ENCODE measurements at places on chromosomes 1 and 21.

DNA sequence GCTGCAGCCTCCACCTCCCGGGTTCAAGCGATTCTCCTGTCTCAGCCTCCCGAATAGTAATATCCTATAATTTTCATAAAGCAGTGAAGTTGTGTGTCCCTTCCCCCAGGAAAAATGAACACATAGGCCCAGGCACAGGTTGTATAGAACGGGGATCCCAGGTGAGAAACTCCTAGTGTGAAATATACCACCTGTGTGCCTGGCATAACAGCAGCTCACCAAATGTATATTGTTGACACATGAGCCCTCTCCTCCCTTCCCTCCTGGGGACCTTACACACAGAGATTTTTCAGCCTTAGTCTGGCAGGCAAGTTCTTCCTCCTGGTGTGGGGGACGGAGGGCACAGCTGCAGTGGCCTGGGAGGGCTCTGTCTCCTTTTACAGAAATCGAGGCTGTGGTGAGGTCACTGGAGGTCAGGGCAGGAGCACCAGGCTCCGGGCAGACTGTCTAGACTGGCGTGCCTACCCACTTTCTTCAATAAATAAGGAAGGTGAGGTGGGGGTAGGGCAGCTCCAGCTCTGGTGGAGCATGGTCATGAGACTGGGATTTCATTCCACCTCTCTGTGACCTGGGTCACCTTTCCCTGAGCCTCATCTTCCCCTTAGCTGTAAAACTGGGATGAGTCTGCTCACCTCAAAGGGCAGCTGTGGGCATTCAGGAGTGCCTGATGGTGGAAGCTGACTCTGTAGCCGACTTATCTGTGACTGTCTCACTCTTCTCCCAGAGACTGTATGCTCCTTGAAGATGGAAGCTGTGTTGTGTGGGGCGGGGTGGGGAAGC, 14.3 kb downstream of the RCC1 start:
- DNase-seq, result no peak

DNA sequence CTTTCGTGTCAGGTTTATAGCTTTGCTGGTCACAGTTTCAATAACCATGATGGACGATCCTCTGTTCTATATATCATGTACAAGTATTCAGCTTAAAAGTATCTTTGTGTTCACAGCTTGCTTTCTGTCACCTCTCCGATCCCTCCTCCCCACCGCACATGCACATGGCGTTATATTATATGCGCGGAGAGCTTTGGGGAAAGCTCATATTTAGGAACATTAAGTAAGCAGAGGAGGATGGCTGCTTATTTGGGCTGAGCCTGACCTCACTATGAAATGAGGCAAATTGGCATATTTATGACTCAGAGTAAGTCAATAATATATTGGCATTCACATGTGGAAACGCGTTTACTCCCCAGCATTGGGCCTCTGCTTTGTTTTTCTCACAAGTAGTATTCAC, 360.5 kb downstream of the HLX start:
- DNase-seq, result no peak

GRCh38 chr1:116125758-116126157, 14.6 kb downstream of the MAB21L3 start:
- no peak for DNase-seq

GRCh38 chr21:33312121-33312520, 12.6 kb upstream of the IFNAR1 start:
- DNase-seq, result no peak

DNA sequence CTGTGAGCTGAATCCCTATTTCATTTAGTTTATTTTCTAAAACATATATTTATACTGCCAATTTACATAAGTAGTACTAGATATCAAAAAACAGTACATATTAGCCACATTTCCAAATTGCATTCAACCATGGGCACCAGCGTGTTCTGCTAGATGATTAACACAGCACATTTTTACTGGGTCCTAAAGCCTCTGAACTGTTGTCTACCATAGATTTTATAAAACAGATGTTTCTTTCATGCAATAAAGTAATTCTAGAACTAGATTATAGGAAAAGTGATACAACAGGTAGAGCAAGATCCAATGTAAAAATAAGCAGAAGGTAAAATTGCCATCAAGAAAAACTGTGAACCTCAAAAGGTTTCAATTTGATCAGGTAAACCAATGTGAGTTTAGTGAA, 108.6 kb downstream of the FAF1 start:
- no peak for DNase-seq

GRCh38 chr1:51303751-51304251, 26.6 kb downstream of the TTC39A start:
- DNase-seq, result no peak

GRCh38 chr1:41377397-41377796, 16.2 kb downstream of the FOXO6 start:
- DNase-seq, result no peak

DNA sequence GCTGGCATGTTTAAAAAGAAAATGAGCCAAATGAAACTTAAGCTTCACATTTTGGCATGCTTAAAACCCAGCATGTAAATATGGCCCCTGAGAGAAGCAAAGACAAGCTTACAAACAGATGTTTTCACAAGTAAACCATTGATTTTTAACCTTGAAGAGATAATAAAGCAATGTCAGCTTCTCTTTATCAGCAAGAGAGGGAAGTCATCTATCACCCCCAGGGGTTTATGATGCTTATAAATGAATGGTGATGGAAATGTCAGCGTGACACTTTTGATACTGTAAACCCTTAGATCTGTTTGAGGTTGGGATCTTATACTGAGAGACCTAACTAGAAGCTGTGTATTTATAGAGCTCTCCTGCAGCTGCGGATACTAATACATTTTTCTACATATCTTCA, 471.3 kb downstream of the PLA2G4A start:
- DNase-seq, result no peak

DNA sequence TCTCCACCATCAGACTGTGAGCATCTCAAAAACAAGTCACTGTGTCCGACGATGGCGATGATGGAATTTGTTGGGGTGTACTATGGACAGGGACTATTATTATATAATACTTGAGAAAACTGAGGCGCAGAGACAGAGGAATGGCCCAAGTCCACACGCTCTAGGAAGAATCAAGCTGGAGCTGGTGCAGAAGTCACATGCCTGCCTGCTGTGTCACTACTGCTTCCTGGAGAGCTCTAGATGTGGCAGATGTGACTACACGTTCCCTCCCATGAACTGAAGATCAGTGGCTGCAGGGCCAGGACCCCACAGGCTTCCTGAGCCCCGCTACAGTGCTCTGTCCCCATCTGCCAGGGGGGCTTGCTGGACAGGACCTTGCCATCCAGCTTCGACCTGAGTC, 56.9 kb downstream of the TRABD2B start:
- no peak for DNase-seq

Data from stimulated activated CD4-positive, alpha-beta T cell treated with anti-CD3 and anti-CD28 coated beads, Interleukin-1b, Interleukin-23, amount 100 ng/mL, for 1 hour (primary cell).